ENCODE measurements at places on chromosomes 2 and 18.

GRCh38 chr2:100425573-100426383 is 8.3 kb upstream of the CHST10 start:
- no peak for DNase-seq

- no peak for DNase-seq
Measured at GRCh38 chr18:57889841-57890240, 86.7 kb upstream of the ATP8B1 start.

DNA sequence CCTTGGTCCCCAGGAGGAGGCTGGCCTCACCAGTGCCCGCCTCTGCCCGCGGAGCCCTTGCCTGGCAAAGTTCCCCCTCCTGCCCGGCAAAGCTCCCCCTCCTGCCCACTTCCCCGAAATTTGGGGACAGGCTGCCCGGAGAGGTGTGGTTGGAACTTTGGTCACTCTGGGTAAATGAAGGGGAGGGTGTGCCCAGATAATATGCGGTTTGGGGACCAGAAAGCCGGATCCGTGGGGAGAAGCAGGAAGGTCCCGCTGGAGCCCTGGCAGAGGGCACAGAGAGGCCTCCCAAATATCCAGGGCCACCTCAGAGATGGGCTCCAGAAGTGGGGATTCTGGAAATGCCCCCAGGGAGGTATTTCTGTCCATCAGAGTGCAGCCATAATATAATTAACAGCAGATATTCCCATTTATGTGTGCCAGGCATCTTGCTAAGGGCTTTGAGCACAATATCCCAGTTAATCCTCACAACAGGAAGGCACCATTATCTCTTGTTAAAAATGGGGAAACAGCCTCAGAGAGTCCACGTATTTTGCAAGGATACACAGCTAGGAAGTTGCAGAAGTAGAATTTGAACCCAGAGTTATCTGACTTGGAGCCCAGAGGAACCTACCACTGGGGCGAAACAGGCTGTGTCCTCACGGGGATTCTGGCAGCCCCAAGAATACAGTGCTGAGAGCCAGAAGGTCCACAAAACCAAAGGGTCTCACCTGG is 914 bp downstream of the STEAP3 start:
- DNase-seq = no peak

- no peak for DNase-seq
Measured at GRCh38 chr18:49730951-49731391, 82.4 kb downstream of the ACAA2 start.

- no peak for DNase-seq
Measured at GRCh38 chr2:143078104-143078503, 51.1 kb upstream of the ARHGAP15 start.

- no peak for DNase-seq
Measured at GRCh38 chr18:4765401-4765800, 310.3 kb upstream of the DLGAP1 start.

GRCh38 chr2:194616334-194616733 is 1040.7 kb upstream of the SLC39A10 start:
- no peak for DNase-seq

GRCh38 chr2:127623388-127624319 is 22.3 kb upstream of the GPR17 start:
- DNase-seq = no peak

DNA sequence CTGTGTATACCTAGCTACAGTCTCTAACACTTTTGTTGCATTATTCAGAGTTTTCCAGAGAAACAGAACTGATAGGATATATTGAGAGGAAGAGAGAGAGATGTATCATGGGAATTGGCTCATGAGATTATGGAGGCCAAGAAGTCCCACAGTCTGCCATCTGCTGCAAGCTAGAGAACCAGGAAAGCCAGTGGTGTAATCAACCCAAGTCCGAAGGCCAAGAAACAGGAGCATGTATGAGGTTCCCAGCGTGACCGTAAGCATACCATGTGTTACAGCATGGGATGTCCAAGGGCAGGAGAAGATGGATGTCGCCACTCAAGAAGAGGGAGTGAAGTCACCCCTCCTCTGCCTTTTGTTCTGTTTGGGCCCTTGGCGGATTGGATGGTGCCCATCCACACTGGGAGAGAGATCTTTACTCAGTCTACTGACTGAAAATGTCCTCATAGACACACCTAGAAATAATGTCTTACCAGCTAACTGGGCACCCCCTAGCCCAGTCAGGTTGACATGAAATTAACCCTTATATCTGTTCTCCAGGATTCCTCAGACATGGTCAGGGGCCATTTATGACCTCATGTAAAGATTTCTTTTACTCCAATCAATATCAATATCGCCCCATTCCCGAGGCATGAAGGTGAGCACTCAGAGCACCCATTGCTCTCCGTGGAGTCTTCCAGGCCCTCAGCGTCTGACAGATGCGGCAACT is 179.6 kb downstream of the CTIF start:
- DNase-seq = no peak

- DNase-seq = no peak
Measured at GRCh38 chr2:111701798-111702118, 182.2 kb downstream of the ANAPC1 start.

GRCh38 chr2:72747344-72747743 is 78.5 kb downstream of the EXOC6B start:
- DNase-seq = no peak

- DNase-seq = no peak
Measured at GRCh38 chr18:59606193-59607077, 90.8 kb downstream of the CCBE1 start.

GRCh38 chr18:32732165-32732564 is 40.7 kb downstream of the KLHL14 start:
- no peak for DNase-seq

DNA sequence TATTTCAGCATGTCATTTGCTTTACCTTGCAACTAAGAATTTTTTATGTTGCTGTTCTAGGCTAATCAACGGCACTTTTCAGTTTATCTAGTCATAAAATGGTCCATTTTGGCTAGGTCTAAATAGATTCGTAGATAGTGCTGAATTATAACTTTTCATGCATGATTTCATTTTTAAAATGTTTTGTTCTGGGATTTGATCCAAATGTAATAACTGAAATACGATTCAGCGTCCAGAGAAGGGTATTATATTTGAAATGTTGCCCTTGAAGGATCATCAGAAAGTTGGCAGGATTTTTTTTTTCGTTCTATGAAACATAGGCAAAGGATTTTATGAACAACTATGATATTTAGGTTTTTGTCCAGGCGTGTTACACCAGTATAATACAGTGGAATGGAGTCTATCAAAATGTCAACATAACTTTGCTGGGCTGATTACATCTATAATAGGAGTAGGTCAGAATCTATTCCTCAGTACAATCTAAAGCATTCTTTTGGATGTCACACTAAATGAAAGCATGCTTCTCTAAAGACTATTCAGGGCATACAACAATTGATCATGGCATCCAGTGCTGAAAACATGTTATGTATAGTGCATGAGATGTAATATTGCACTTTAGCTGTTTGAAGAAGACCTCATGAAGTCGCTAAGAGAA is 24.8 kb downstream of the TTC27 start:
- no peak for DNase-seq

- DNase-seq = no peak
Measured at GRCh38 chr2:75079575-75079974, 119.7 kb downstream of the TACR1 start.

- DNase-seq = no peak
Measured at GRCh38 chr2:181619516-181619915, 37.4 kb downstream of the CERKL start.

GRCh38 chr2:233422649-233423551 is 68.6 kb downstream of the DGKD start:
- no peak for DNase-seq

GRCh38 chr2:197263077-197263476 is 47.5 kb downstream of the ANKRD44 start:
- DNase-seq = no peak

- DNase-seq = no peak
Measured at GRCh38 chr2:234829074-234829455, 122.8 kb upstream of the SH3BP4 start.

Data from stimulated activated CD4-positive, alpha-beta T cell treated with anti-CD3 and anti-CD28 coated beads, Interleukin-12 subunit alpha, Interleukin-12 subunit beta, amount 100 ng/mL, for 24 hours (primary cell).